Astrocyte of the hippocampus (primary cell): ENCODE measurements at places on chromosomes 5 and 9.
A peak's percentile ranks its signal among the peaks of the same experiment; 100 is the strongest.

DNA sequence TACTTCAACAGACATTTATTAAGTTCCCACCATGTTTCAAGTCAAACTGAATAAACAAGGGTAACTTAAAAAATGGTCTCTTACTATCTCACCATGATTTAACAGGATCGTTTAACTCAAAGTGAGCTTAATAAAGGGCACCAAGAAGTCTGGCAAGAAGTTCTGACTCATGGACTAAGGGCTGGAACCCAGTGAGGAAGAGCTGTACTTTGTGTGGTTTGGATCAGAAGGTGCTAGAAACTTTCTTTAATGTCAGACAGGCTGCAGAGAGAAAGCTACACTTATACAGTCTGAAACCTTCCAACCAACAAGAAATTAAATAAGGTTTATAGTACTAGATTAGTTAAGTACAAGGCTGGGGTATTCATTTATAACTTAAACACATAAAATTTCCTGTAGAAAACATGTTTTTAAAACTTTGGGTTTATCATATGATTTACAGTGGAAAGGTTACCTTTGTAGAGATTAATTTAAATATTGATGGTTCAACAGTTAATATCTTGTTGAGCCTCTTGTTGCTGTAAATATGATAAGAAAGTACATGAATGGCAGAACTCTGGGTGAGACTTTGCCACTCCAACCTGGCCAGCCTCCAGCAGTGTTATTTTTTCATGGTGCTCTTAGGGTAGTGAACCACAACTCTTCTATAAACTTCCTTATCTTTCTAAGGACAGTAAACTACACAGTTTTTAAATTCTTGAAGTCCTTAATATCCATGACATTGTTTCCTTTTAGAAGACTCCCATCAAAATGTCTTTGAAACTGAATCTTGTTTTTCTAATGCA lies 162.8 kb downstream of the MAN2A1 start:
- DNase-seq = peak; percentile 55

- no peak for DNase-seq
Measured at GRCh38 chr5:64790210-64790609, 21.5 kb downstream of the CWC27 start.

- DNase-seq = no peak
Measured at GRCh38 chr5:53095217-53095616, 14.3 kb downstream of the MOCS2 start.

DNA sequence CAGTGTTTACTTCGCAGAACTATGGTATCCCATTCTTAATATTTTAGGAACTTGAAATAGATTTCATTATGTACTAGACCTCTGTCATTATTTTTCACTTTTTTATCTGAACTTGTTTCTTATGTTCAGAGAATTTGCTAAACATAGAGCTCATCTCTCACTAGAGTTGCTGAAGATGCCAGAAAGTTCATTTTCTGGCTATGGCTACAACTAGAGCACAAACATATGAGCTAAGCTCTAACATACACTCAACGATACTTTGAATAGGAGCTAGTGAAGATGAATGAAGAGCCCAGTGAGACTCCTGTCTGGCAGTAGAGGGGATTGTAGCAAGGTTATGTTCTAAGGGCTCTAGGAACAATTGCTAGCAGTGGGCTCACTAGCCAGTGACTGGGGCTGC lies 582.2 kb downstream of the KIF4B start:
- DNase-seq = no peak

DNA sequence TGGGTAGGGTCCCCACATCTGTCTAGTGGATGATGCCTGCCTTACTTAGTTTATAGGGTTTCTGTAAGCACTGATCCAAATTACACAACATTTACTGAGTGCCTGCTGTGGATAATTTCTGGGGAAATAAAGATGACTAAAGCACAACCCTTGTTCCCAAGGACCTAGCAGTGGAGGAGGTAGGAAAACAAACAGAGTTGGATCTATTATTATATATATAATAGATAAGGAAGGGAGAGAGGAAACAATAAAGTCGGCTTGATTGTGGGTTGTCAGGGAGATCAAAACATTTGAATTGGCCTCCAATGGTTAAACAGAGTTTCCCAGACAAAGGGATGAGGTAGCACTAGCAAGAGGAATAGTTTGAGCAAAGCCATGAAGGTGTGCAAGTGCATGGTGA lies 14.0 kb downstream of the IL33 start:
- no peak for DNase-seq

DNA sequence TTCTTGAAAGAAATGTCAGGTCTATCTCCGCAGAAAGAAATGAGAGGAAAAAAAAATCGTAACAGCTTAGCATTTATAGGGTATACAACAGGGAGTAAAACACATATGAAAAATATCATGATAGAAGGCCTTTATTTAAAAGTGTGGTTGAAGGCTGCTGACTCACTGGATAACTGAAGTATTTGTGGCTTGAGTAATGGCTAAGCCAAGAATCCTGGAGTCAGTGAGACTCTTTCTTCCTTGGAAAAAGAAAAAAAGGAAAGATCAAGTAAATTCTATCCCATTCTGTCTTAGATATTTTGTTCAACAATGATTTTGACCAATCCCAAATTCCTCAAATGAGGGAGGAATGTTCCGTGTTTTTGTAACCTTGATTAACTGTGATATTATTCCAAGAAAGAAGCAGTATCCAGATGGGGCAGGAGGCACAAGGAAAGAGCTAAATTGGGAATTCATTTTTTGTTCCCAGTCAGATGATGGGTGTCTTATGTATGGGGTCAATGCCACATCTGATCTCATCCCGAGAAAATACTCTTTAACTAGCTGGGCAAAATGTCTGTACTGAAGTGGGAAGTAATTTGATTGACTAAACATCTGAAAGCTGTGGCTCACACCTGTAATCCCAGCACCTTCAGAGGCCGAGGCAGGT lies 64.3 kb upstream of the MYO10 start:
- DNase-seq = peak; percentile 93
